ENCODE measurements at places on chromosomes 16 and 17.

DNA sequence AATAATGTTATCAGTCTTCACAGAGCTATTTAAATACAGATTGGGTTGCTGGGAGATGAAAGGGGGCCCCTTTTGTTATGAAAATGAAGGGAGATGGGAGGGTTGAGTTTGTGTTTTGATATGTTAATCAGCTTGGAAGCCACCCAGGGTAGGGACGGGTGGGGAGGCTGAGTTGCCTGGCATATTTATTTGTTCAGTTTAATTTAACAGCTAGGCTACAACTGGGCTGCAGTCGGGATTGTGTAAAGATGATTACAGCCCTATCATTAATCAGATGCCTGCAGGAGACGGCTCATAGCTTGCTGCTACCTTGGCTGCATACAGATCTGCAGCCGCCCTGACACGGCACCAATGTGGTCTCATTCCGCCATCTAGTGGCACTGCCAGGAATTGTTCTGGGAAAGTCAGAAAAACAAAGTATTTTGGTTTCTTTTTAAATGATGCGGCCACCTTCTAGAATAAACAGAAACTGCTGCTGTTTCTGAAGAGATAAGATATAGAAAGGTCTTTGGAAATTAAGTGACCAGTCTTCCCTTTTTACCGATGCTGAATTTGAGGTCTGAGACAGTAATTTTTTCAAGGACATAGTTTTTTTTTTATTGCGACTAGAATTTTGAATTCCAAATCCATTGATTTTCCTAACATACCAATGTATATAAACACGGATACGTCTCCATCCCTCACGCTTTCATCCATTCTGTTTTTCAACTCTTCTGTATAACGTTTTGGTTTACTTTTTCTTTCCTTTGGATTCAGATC is 458.0 kb upstream of the ASIC2 start:
- no peak for DNase-seq

DNA sequence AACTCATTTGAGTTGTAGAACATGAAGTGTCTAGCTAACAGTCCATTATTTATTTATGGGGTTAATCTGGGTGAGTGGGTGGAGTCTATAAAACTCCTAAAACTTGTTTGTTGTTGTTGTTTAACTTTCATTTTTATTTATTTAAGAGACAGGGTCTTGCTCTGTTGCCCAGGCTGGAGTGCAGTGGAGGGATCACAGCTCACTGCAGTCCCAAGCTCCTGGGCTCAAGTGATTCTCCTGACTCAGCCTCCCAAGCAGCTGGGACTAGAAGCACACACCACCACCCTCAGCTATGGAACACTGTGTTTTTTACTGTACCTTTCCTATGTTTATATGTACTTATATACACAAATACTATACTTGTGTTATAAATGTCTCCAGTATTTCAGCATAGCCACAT is 77.8 kb upstream of the CLEC18B start:
- no peak for DNase-seq

DNA sequence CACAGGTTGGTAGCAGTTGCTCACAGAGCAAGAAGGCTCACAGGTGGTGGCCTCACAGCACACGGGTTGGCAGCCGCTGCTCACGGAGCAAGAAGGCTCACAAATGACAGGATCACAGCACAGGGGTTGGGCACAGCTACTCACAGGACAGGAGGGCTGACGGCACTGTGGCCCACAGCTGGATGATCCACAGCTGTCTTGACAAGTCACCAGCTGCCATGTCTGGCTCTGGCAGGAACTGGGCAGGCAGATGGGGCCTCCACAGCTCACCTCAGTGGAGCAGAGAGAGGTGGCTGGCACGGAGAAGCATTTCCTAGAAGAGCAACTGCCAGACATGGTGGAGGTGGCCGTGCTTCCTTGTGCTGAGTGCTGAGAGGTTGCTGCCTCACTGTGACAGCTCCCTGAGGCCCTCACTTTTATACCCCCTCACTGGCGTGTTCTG is at the start of gene KRTAP16-1:
Gene KRTAP16-1 (minus strand): TSS at position 392 of the 442 bp plus-strand sequence. CDS start 56 bp downstream, at position 336.
- DNase-seq, result peak; percentile 32

DNA sequence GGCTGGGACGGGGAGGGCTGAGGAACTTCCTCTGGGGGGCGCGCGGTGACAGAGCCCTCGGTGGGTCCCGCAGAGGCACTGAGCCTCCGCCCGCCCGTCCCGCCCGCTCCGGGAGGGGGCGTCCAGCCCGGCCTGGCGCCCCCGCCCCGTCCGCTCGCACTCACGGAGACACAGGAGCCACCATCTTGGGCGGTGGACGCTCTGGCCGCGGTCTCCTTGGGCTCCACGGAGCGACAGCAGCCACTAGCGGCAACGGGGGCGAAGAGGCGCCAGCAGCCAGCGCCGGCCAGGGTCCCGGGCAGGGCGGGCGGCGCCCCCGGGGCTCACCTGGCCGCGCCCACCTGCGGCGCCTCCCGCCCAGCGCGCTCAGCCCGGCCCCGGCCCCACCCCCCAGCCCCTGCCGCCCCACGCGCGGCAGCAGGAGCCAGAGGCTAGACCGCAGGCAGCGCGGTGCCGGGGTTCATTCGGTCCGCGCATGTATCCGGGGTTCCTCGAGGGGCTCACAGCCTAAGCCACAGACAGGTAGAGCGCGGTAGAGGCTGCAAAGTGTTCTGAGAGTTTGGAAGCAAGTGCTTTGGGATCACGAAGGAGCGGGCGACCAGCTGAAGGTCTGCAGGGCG is at the start of gene C17orf113:
Gene C17orf113 (minus strand): TSS at position 209 of the 620 bp plus-strand sequence. CDS start 7,225 bp downstream, outside the sequence.
- DNase-seq, result peak; percentile 49

- no peak for DNase-seq
Measured at GRCh38 chr16:48365025-48365600, 20.1 kb downstream of the SIAH1 start.

- DNase-seq, result no peak
Measured at GRCh38 chr16:23107117-23107516, 42.1 kb downstream of the USP31 start.

- no peak for DNase-seq
Measured at GRCh38 chr17:3983606-3984484, 19.6 kb upstream of the ATP2A3 start.

DNA sequence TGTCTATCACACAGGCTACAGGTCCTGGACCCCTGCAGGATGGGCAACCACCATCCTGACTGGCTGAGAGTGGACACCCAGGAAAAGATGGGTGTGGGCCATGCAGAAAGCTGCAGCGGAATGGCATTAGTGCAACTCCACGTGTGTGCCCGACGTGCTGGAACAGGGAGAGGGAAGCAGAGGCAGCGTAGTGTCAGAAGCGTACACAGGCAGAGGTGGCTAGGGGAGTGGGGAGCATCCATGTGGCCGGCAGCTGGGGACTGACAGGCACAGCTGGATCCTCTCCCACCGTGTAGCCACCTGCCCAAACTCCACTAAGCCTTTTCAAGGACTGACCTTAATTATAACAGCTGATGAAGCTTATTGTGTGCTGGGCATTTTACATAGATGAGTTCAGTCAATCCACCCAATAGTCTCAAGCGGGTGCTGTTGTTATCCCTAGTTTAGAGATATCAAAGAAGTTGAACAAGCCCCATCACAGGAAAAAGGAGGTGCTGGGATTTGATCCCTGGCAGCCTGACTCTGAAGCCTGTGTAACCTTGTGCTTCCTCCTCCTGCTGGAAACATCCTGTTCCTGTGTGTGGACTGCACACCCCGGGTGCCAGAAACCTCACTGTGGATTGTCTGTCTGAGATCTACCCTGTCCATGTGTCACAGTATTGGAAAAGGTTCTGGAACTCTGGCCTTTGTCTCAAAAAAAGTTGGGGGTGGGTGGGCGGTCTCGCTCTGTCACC is 114.0 kb downstream of the PRKCA start:
- DNase-seq, result no peak

GRCh38 chr16:4664538-4665418 is 28.6 kb upstream of the NUDT16L1 start:
- DNase-seq, result no peak

- no peak for DNase-seq
Measured at GRCh38 chr17:34169496-34169895, 85.6 kb upstream of the CCL2 start.

All from SHP77 (cell line).